ENCODE measurements at places on chromosomes 6 and 20.
A peak's percentile ranks its signal among the peaks of the same experiment; 100 is the strongest.

DNA sequence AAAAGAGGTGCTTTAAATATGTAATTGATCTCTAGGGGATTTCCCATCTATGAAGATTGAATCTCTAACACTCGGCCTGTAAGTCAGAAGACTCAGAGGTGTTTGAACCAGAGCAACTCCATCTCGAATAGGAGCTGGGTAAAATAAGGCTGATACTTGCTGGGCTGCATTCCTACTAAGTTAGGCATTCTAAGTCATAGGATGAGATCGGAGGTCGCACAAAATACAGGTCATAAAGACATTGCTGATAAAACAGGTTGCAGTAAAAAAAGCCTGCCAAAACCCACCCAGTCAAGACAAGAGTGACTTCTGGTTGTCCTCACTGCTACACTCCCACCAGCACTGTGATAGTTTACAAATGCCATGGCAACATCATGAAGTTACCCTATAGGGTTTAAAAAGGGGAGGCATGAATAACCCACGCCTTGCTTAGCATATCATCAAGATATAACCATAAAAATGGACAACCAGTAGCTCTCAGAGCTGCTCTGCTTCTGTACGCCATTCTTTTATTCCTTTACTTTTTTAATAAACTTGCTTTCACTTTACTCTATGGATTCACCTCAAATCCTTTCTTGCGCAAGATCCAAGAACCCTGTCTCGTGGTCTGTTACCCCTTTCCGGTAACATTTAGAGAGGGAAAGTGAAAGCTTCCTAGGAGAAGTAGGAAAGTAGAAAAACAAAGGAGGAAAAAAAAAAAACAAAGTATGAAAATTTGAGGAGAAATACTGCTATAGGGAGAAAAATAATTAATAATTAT is 129.7 kb upstream of the PHACTR1 start:
- no peak for DNase-seq

- DNase-seq: no peak
Measured at GRCh38 chr20:25643716-25644115, 19.9 kb upstream of the NANP start.

DNA sequence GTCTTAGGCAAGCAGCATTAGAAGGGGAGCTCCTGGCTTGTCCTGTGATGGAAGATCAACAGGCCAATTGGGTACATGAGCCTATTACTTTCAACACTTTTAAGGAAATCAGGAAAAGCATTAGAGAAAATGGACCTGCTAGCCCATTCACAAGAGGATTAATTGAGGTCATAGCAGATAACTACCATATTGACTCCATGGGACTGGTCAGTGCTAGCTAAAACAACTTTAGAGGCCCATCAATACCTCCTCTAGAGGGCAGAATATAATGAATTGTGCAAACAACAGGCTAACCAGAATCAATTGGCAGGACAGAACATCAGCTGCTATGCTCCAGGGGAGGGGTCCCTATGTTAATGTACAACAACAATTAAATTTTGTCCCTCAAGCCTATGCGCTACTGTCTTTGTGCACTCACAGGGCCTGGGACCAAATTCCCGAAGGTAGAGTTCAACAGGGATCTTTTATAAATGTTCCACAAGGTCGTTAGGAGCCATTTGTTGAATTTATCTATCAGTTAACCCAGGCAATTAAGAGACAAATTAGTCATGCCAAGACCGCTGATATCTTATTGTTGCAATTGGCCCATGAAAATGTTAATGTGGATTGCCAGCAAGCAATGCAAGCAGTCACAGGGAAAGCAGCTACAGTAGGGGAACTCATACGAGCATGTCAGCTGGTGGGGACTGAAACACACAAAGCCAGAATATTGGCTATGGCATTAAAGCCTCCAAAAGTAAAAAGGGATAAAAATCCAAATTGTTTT is 106.6 kb upstream of the BTN3A2 start:
- no peak for DNase-seq

GRCh38 chr6:47097092-47097945 is 55.2 kb upstream of the ADGRF1 start:
- peak; percentile 87 for DNase-seq

DNA sequence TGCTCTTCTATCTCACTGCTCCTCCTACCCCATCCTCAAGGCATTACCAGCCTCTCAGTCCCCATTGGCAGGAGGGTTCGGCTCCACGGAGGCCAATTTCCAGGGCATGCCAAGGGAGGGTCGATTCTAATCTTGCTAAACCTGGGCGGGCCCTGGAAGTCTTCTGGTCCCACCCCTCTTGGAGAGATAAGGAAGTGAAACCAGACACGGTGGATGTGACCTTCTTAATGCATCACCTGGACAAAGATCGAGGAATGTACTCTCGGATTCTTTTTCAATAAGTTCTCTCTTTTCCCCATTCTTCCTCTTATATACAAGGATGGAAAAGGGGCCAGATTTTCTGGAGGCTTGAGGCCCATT is 112.2 kb upstream of the ARMC2 start:
- no peak for DNase-seq

- DNase-seq: no peak
Measured at GRCh38 chr6:137925141-137925698, 58.2 kb downstream of the TNFAIP3 start.

GRCh38 chr6:39468385-39468784 is 145.9 kb upstream of the KCNK16 start:
- no peak for DNase-seq

DNA sequence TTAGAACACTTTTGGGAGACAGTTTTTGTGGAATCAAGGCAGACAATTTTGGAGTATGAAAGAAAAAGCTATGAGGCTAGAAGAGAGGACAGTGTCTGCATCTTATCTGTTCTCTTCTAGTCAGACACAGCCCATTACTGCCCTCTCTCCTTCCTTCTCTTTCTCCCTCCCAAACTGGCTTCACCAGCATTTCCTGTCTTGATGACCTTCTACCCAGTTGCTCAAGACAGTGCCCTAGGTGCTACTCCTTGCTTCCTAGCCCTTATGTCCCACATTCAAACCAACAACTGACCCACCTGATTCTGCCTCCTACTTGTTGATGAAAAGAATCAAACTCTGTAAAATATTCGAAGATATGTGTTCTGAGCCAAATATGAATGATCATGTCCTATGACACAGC is 116.4 kb upstream of the RIPOR2 start:
- DNase-seq: no peak

- DNase-seq: no peak
Measured at GRCh38 chr20:420721-421574, 12.8 kb downstream of the RBCK1 start.

- DNase-seq: peak; percentile 42
Measured at GRCh38 chr20:64080013-64080812, at the start of gene OPRL1. Gene OPRL1 (plus strand): TSS chr20:64080082. CDS start chr20:64092721, 12,639 bp downstream.
